ENCODE measurements at places on chromosomes 6 and 20.
A peak's percentile ranks its signal among the peaks of the same experiment; 100 is the strongest.

GRCh38 chr6:3742426-3743344 lies 8.8 kb downstream of the PXDC1 start:
- DNase-seq = peak; percentile 90

- DNase-seq = no peak
Observed at GRCh38 chr6:3739311-3739897, 12.1 kb downstream of the PXDC1 start.

DNA sequence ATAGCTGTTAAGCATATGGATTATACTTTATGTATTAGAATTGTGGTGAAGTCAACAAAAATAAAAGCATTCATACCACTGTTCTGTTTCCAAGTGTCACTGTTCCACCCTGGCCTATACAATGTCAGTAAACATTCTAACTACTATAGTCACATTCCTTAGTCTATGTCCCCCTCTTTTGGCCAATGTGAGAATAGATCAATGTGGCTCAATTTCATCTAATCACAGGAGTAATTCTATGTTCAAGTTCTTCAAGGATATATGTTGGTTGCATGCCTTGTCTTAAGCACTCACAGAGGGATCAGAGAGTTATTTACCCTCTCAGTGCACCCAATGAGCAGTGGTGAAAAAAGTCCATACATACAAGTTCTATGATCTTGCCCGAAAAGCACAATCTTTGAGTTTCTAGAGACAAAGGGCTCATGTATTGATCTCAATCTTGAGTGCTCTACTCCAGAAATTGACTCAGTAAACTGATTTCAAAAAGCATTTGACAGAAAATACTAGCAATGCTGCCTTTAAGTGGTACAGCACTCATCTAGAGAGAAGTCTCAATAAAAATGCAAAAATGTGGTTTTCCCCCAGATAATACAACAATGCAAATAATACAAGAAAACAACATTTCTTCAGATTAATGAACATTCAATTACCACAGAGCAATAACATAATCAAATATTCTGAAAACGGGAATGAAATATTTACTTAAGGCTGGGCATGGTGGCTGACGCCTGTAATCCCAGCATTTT lies 16.5 kb downstream of the SMLR1 start:
- peak; percentile 21 for DNase-seq

- no peak for DNase-seq
Observed at GRCh38 chr6:79702691-79703090, 71.6 kb downstream of the SH3BGRL2 start.

DNA sequence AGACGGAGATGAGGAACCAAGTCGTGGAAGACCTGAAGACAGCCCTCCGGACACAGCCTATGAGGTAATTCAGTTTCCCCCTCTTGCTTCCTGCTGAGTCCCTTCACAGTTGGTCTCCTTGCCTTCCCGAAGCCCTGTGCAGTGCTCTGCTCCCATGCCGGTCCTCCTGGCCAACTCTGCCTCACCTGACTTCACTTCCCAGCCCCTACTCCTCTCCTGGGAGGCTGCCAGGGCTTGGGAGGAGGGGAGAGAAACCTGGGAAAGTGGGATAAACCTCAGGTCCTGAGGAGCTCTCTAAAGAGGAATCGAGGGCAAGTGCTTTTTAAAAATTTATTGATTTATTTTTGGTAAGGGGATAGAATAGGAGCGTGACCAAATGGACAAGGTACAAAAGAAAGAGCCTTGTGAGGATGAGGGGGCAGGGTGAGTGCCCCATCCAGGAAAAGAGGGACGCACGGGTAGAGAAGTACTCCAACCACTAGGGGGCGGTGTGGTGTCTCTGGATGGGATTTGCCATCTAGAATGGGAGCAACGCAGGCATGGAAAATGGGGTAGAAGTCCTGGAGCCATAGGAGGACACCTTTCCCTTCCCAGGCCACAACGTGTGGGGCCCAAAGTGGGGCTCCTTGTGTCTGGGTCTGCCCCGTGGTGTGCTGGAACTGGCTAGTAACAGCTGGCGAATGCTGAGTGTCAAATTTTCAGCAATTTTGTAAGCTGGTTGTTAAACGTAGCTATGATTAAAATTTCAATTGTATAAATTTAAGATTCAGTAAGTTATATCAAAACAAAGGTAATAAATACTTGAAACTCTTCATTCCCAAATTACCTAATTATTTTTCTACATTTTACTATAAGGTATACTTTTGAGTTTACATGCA lies 69.0 kb downstream of the MOCS1 start:
- DNase-seq = peak; percentile 40

DNA sequence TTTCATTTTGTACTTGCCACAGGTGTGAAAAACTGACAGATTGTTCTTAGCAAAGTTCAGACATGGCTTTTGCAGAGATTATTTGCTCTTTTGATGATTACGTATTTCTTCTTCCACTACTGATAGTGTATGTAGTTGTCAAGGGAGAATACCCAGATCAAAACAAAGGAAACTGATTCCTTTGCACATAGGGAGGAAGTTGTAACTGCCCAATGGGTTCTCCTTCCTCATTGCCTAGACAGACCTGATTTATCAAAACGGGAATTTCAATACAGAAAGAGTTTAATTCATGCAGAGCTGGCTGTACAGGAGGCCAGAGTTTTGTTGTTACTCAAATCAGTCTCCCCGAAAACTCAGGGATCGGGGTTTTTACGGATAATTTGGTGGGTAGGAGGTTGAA lies 214.7 kb downstream of the BCAS1 start:
- DNase-seq = no peak
